ENCODE measurements at places on chromosomes 3 and 15.

DNA sequence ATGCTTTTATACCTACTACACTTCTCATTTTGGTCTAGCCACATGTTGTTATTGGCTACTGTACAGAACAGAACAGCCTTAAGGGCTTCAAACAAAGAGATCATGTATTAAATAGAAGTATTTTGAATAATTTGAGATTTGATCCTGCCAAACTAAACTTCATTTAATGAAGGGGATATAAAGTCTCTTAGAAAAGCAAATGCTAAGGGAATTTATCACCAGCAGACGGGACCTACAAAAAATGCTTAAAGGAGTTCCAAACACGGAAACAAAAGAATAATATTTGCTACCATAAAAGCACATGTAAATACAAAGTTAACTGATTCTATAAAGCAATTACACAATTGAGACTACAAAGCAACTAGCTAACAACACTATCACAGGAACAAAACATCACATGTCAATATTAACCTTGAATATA is 23.6 kb upstream of the FMN1 start:
- no peak for DNase-seq

DNA sequence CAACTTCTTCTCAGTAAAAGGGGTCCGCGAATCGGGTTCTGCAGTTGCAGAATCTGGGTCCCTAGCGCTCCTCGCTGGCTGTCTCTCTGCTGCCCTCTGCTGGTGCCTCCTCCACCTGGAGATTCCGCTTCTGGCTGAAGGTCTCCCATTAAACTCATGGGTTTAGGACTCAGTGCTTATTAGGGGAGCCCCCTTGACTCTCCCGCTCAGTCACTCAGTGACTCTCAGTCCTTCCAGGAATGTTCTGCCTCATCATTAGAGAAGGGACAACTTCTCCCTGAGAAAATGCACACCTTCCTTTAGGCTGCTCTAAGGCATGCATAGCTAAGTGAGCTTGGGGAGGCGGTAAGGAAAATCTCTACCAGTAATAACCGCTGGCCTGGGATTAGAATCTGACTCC is 7.1 kb downstream of the CPN2 start:
- DNase-seq: peak; percentile 54

DNA sequence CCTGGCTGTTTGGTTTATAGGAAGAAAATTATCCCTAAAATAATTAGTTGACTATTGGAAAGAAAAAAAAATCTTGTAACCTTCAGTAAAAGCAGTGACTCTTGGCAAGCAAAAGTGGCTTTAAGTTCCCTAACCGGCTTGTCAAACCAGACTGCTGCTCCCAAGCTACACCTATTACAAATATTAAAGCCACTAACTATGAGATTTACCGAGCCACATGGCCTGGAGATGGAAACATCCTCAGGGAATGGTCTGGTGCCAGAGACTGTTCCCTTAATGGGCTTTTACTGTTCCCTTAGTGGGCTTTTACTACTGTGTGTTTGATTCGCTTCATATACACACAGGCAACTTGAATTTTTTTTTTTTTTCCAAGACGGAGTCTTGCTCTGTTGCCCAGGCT is 35.9 kb upstream of the ZNF774 start:
- DNase-seq: no peak

- no peak for DNase-seq
Measured at GRCh38 chr3:170553788-170554757, 31.8 kb downstream of the SLC7A14 start.

DNA sequence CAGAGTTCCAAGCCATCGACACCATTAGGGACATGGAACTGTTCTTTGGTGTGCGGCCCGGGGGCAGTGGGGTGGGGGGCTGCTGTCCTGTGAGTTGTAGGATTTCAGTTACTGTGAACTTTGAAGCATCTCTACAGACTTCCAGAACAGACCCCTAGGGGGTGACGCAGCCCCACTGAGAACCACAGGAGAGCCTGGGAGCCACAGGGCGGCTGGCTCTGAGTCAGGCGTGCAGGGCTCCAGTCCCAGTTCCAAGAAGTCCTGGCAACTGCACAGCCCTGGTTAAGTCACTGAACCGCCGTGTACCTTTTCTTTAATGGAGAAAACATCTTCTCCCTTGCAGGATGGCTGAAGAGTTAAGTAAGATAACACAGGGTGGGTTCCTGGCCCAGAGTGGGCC is 23.5 kb upstream of the LRTM1 start:
- DNase-seq: peak; percentile 78

GRCh38 chr3:13404626-13405452 is 15.3 kb downstream of the NUP210 start:
- no peak for DNase-seq

DNA sequence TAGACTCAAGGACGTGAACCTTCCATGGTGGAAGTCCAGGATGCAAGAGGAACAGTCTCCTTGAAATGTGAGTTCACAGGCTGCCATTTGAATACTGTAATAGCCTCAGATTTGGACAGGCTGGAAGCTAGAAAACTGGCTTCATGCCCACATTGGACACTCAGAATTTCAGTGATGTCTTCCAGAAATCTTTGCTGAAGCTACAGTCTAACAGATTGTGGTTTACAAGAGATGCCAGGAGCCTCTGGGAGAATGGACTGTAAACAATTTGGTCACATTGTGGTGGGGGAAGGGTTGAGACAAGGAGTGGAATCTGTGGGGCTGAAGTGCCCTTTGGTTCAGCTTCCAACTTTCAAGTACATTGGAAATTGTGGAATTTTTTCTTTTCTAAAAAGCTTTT is 252.0 kb upstream of the PROK2 start:
- DNase-seq: peak; percentile 40

DNA sequence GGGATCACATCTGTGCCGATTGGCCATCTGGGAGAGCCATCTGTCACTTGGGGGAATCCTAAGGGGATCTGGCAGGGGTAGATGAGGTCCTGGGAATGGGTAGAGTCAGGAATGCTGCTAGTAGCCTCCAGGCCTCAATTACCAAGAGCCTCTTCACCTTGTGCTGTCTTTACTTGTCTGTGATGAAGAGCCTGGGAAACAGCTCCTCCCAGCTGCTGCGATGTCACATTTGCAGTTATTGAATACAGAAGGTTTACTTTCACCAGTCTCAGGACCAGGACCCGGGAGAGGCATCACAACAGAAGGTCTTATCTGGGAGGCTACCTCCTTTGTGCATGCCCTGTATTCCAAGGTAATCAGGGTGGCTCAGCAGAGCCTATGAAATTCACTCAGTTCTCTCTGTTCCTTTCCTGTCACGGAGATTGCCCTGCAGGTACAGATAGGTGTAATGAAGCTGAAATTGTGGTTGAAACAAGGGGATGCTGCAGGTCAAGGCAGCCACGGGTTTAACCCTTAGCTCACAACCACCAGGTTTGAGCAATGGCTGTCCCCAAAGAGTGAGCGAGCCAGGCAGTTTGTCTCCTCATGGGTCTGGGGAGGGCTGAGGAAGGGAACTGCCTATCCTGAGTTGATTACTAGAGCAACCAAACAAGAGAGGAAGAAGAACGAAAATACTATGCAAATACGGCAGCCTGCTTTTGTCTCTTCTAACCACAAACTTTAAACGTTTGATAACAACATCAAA is 298.9 kb upstream of the RORA start:
- DNase-seq: no peak

Data from H4 (cell line).